ENCODE measurements at places on chromosomes 3 and 15.
A peak's percentile ranks its signal among the peaks of the same experiment; 100 is the strongest.

DNA sequence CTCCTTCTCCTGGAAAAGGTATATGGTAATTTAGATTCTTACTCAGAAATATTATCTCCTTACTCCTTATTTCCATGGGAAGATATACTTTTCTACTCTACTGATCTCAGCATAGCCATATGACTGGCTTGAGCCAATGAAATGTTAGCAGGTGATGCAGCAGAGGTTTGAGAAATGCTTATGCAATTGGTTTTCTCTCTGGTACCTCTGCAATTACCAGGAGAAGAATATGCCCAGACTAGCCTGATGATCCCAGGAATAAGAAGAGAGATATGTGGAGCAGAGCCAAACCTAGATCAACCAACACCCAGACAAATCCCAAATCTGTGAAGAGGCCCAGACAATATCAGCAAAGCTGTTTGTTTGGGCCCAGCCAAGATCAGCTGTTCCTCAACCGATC lies 33.2 kb upstream of the CAPN7 start:
- DNase-seq, result no peak

DNA sequence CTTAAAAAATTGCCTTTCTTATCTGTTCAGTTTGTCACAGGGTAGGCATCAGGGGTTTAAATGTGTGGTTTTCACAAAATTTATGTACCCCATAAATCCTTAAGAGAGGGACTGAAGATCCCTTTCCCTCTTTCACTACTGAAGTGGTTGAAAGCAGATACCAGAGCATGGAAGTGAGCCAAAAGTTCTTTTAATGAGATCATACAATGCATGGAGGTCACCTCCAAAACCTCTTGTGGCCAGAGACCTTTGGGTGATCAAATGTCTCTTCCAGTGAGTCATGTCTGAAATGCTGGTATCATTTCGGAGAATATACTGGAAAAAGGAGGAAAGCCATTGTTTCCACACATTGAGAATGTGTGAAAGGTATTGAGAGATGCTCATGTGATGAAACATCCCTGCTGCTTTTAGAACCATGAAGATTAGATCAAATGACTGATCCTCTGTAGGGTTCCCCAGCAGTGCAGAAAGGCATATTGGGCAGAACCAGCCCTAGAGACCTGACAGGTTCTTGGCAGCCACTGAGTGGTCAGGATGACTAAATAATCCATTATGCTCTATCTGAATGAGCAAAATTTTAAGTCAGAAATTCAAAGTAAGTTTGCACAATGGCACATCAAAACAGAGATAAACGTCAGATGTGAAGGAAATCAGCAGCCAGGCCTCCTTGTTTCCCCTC lies 165.8 kb upstream of the SLC2A2 start:
- no peak for DNase-seq

DNA sequence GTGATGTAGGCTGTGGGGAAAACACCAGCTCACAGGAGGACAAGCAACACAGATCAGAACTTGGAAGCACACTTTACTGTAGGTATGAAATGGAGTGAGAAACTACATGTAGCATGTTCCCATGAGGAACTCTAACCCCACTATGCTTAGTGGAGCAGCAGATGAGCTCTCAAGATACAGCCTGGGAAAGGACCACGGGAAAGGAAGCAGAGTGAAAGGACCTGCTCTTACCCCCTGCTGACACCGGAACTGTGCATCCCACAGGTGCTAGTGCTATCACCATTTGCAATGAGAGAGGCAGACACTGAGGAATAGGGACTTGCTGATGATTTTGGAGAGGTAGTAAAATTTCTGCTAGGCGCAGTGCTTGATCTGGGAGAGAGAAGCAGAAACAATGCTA lies 28.6 kb downstream of the USP4 start:
- no peak for DNase-seq

DNA sequence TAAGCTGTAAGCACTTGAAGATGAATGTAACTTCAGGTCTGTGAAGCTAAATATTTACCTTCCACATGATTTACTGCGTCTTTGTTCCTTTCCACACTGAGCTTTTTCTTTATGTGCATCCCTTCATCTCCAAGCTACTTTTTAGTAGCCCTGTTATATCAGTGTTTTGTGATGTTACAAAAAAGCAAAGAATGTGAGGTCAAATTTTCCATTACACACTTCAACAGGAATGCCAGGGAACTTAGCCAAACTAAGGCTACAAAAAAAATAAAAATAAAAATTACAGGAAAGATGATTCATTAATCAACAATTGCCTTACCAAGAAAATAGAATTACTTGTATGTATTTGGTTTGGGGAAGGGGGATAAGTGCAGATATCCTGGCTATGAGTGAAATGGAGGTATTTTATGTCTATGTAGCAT lies 73.0 kb downstream of the FILIP1L start:
- no peak for DNase-seq

DNA sequence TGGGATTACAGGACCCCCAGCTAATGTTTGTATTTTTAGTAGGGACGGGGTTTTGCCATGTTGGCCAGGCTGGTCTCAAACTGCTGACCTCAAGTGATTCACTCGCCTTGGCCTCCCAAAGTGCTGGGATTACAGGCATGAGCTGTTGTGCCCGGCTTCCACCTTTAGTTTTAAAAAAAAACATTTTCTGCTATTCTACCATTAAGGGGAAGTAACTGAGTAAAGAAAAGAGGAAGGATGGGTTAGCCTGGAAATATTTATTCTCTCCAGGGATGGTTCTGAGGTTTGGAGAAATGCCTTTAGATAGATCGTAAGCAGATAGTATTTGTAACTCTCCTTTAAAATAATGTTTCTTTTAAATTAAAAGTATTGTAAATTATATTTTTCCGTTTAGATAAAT lies 3.1 kb downstream of the AP4E1 start:
- DNase-seq, result no peak

- no peak for DNase-seq
Measured at GRCh38 chr3:184731786-184732537, 20.1 kb upstream of the MAGEF1 start.

DNA sequence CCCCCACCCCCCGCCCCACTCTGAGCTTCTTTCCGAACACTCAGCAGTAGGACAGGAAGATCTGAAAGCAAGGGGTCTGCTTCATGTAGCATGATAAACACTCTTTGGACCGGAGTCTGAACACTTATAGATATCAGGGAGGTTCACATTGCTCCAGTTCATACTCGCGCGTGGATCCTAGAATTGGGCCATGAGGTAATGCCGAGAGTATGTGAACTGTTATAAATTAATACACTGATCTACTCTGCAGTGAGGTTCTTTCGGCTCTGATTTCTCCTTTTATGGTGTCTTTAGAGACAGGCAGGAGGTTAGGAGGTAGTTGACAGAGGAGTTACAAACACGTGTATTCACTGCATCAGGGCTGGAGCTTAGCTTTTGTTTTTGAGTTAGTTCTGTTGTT lies 223.0 kb downstream of the THSD4 start:
- no peak for DNase-seq

- DNase-seq, result no peak
Measured at GRCh38 chr3:125179143-125179883, 33.2 kb downstream of the SLC12A8 start.

GRCh38 chr15:49521802-49522201 lies 98.8 kb downstream of the FGF7 start:
- no peak for DNase-seq

GRCh38 chr3:28989646-28990089 lies 291.2 kb upstream of the RBMS3 start:
- DNase-seq, result no peak

GRCh38 chr3:152269056-152269830 lies 514 bp downstream of the MBNL1 start:
- DNase-seq, result peak; percentile 68

GRCh38 chr15:43508991-43509659 lies 8.3 kb upstream of the MAP1A start:
- no peak for DNase-seq

DNA sequence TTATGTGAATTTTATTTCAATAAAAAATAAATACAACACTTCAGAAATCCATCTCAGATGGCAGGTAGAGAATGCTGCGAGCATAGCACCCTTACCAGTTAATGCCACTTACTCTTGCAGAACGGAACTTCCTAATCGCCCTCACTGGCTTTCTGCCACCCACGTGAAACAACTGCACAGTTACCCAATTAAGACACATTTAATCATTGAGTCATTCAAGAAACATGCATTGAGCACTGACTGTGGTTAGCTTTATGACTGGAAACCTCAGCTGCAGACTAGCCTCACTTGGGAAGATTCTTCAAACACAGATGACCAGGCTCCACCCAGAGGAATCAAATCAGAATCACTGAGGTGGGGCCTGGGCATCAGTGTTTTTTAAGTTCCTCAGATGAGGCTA lies 5.6 kb upstream of the MFGE8 start:
- no peak for DNase-seq
